ENCODE measurements at places on chromosomes 16 and 17. TPM values are rescaled to one million over a fixed set of nuclear protein-coding genes. Genes with fewer than 3 reads are reported as not detected.

C16orf89 gene
- total RNA-seq: not detected

GRCh38 chr17:45119964-45120363, 12.4 kb downstream of the PLCD3 start:
- H3K4me1 ChIP-seq: no peaks in the 10 kb centered on the region
- H3K27me3 ChIP-seq: no peaks in the 10 kb centered on the region
- no peak for DNase-seq
- H3K4me3 ChIP-seq: no peak overlapping the region
- no peak overlapping the region for H3K27ac ChIP-seq
- no peaks in the 10 kb centered on the region for H3K36me3 ChIP-seq

DNA sequence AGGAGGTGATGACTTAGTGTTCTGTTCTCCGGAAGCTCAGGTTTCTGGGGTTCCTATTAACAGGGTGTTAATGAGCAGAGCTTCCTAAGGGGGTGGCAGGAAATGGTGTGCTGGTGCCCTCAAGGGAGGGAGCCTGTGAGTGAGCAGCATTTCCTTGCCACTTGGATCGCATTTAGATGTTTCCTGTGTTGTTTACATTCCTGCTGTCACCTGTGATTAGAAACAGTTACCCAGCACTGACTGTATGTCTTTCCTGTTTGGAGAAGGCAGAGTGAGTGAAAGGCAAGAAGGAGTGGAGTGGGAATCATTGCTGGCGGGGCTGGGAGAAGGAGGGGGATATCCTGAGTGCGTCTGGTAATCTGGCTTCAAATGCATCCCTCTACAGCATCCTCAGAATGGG, 214.6 kb downstream of the CCDC182 start:
- DNase-seq: no peak
- no peaks in the 10 kb centered on the region for H3K27me3 ChIP-seq
- H3K27ac ChIP-seq: no peak overlapping the region
- H3K4me3 ChIP-seq: no peak overlapping the region
- H3K4me1 ChIP-seq: peaks cover 24% of the 10 kb centered on the region
- H3K36me3 ChIP-seq: peaks cover 2% of the 10 kb centered on the region

DNA sequence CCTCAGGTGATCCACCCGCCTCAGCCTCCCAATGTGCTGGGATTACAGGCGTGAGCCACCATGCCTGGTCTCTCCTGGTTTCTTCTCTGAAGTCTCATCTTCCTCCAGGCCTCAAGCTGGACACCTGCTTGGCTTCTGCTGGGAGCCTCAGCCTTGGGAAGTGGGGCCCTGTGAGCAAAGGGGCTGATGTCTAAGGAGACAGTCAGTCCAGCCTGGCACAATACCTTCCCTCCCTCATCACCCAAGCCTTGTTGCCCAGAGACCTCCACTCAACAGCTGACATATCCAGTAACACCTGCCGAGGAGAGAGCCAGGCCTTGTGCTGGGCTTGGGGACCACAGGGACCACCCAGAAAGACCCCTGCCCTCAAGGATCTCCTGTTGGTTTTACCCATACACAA, 251.6 kb downstream of the GSG1L start:
- no peak overlapping the region for H3K27ac ChIP-seq
- H3K36me3 ChIP-seq: no peaks in the 10 kb centered on the region
- H3K4me3 ChIP-seq: no peak overlapping the region
- no peaks in the 10 kb centered on the region for H3K27me3 ChIP-seq
- H3K4me1 ChIP-seq: no peaks in the 10 kb centered on the region

DNA sequence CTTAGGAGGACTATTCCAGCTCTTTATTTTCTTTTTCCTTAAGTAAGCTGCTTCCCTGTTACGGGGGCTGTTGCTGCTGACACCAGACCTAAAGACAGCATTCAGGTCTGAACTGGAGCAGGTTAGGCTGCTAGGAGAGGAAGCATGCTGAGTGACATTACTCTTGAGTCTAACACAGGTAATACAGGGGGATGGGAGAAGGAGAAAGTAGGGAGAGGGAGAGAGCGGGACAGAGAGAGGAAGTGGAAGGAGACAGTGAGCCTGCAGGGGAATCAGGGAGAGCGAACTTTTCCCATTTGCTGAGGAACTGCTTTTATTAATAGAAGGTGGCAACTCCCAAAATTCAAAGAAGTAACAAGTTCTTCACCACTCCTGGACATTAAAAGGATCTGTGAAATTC, 130.9 kb downstream of the PARN start:
- H3K4me1 ChIP-seq: no peaks in the 10 kb centered on the region
- H3K36me3 ChIP-seq: no peaks in the 10 kb centered on the region

DNA sequence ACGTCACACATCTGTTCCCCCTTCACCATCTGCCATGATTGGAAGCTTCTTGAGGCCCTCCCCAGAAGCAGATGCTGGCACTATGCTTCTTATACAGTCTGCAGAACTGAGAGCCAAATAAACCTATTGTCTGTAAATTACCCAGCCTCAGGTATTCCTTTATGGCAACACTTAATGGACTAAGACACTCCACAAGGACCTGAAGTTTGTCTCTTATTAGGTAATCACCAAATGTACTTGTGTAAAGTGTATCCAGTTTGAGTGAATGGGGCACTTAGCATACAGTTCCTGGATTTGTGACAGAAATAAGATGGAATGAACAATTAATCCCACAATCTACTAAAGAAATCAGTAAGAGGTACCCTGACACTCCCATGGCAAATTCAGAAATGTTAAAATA, 105.3 kb downstream of the SLC39A11 start:
- H3K36me3 ChIP-seq: no peaks in the 10 kb centered on the region
- no peak for DNase-seq
- H3K4me1 ChIP-seq: peaks cover 4% of the 10 kb centered on the region

TAOK2 gene
- 50.8 TPM for total RNA-seq

CRYBA1 gene
- total RNA-seq: not detected

DNA sequence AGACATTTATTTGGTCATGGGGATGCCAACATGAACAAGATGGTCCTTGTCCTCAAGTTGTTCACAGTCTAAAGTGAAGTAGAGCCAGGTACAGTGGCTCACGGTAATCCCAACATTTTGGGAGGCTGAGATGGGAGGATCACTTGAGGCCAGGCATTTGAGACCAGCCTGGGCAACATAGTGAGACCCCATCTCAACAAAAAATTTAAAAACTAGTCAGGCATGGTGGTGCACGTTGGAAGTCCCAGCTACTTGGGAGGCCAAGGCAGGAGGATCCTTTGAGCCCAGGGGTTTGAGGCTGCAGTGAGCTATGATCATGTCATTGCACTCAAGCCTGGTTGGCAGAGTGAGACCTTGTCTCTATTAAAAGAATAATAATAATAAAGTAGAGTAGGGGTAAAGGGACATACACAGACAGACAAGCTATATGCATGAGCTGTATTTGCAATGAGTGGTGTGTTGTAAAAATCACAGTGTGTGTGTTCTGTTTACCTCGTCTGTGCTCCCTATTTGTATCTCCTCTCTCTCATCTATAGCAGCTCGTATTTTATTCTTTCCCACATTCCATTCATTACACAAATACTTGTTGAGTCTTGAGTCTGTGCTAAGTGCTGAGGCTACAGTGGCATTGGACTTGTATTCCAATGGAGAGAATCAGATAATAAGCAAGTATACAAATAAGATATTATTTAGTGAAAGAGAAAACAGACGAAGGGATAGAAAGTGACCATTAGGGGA, 73.9 kb upstream of the DHX40 start:
- no peaks in the 10 kb centered on the region for H3K36me3 ChIP-seq
- no peak overlapping the region for H3K27ac ChIP-seq
- DNase-seq: no peak
- H3K4me3 ChIP-seq: no peak overlapping the region
- no peaks in the 10 kb centered on the region for H3K4me1 ChIP-seq

DNA sequence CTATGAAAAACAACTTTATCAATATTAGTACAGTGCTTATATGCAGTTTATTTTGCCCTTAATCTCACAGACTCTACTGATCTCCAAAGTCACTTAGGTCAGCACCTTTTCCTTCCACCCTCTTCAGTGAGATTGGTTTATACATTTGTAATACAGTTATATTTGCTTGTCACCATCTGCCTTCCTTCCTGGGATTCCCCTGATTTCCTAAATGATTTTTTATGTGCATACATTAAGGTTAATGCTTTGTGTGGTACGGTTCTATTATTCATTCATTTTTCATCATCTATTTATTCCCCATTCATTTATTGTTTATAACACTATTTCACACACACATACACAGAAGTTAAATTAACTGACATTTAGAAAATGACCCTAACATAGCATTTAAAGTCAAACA, 419.8 kb upstream of the CDH11 start:
- no peaks in the 10 kb centered on the region for H3K4me1 ChIP-seq
- no peak overlapping the region for H3K4me3 ChIP-seq
- H3K27me3 ChIP-seq: no peaks in the 10 kb centered on the region
- H3K27ac ChIP-seq: no peak overlapping the region

GRCh38 chr16:31179747-31180459, at the start of gene FUS:
Gene FUS (plus strand): TSS chr16:31180139. CDS start chr16:31180215, 76 bp downstream.
- H3K4me3 ChIP-seq: peak within 1 kb of the TSS; percentile 58
- H3K4me1 ChIP-seq: peaks cover 56% of the 10 kb centered on the region

NCOR1 gene
- total RNA-seq: 229 TPM

- no peaks in the 10 kb centered on the region for H3K4me1 ChIP-seq
- DNase-seq: no peak
- H3K36me3 ChIP-seq: no peaks in the 10 kb centered on the region
- H3K4me3 ChIP-seq: no peak overlapping the region
- H3K27ac ChIP-seq: no peak overlapping the region
Measured at GRCh38 chr16:87033541-87034300, 283.5 kb downstream of the C16orf95 start.

GRCh38 chr16:54112451-54113206, 174.0 kb downstream of the IRX3 start:
- H3K27me3 ChIP-seq: no peaks in the 10 kb centered on the region
- H3K4me1 ChIP-seq: no peaks in the 10 kb centered on the region
- DNase-seq: no peak
- peaks cover 15% of the 10 kb centered on the region for H3K36me3 ChIP-seq

CETP gene
- 1.3 TPM for total RNA-seq

CCDC154 gene
- total RNA-seq: 12.4 TPM

DNA sequence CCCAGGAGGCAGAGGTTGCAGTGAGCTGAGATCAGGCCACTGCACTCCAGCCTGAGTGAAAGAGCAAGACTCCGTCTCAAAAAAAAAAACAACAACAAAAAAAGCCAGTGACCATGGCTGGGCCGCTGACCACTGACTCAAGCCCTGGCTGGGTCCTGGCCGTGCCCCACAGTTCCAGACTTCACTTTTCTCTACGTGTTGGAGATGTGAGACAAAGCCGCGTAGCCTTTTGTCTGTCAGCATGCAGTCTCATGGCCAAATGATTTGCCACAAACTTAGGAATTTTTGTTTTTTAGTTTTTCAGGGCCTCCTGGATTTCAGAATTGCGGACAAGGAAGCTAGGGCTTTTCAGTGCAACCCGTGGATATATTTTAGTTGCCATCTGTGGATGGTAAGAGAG, 89.3 kb upstream of the CIBAR2 start:
- no peaks in the 10 kb centered on the region for H3K27me3 ChIP-seq
- DNase-seq: no peak
- no peak overlapping the region for H3K4me3 ChIP-seq
- H3K36me3 ChIP-seq: no peaks in the 10 kb centered on the region

GRCh38 chr17:16910341-16910740, 61.6 kb downstream of the TNFRSF13B start:
- H3K4me3 ChIP-seq: no peak overlapping the region
- no peaks in the 10 kb centered on the region for H3K4me1 ChIP-seq
- peaks cover 6% of the 10 kb centered on the region for H3K27me3 ChIP-seq
- no peaks in the 10 kb centered on the region for H3K36me3 ChIP-seq
- no peak overlapping the region for H3K27ac ChIP-seq
- no peak for DNase-seq

RNF112 gene
- 0.62 TPM for total RNA-seq

GRCh38 chr17:45093444-45094110, 32.5 kb downstream of the NMT1 start:
- H3K4me3 ChIP-seq: no peak overlapping the region
- no peak for DNase-seq
- H3K27ac ChIP-seq: no peak overlapping the region
- H3K27me3 ChIP-seq: no peaks in the 10 kb centered on the region
- peaks cover 8% of the 10 kb centered on the region for H3K36me3 ChIP-seq

HCRT gene
- total RNA-seq: not detected

SRRM2 gene
- 1,470 TPM for total RNA-seq

DNA sequence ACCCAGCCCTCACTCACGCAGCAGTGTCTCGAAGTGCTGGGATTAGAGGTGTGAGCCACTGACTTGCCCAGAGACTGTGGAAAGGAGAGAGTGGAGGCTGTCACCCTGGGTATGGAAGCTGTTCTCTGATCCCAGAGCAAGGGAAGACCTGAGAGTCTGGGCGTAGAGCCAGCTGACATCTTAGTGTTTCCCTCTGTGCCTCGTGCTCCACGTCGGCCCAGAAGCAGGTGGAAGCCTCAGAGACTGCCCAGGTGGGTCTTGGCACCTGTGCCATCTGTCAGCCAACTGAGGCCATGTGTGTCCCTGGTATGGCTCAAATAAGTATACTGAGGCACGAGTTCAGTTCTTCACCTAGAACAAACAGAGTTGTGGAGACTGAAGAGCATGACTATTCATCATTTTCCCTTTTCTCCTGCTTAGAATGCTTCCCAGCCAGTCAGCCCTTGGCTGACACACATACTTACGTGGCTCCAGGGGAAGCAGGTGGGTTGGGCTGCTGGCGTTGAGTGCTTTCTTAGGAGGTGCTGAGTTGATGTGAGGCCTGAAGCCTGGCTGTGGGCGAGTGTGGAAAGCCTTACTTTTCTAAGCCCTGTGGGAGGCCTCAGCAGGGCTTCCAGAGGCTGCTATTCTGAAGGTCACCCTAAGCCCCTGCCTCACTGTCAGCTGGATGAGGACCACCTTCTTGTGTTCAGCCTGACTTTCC, 8.1 kb downstream of the CTRL start:
- no peak overlapping the region for H3K27ac ChIP-seq
- H3K36me3 ChIP-seq: peaks cover 25% of the 10 kb centered on the region

DNA sequence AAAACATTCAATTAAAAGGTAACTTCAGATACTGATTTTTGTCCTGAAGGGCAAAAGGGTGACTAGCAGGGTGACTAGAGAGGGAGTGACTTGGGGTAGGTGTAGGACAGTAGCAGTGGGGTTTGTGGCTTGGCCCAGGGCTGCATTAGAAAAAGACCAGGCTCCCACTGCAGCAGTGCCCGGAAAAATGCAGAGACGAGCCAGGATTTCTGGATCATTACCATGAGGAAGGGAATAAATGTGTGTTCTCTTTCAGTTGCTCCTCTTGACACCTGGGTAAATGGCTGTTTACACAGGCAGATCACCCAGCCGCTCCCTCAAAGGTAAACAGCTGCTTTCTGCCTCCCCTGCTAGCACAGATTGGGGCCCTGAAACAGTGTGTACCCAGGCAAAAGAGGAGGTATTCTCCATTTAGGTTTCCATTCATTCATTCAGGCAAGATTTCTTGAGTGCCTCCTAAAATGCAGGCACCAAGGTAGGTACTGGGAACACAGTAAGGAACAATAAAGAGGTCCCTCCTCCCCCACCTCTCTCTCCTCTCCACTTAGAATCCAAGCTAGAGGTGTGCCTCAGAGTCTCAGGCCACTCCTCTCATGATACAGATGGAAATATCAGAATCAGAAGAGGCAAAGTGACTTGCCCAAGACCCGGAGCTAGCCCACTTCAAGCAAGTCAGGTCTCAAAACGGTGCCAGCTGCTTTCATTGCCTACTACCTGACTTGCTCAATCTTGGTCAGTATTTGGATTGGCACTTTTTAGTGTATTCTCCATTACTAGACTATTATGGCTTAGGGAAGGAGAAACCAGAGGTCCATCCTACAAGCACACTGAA, 15.2 kb upstream of the TOX3 start:
- no peak for DNase-seq
- H3K27me3 ChIP-seq: no peaks in the 10 kb centered on the region
- H3K27ac ChIP-seq: no peak overlapping the region
- H3K36me3 ChIP-seq: no peaks in the 10 kb centered on the region

- H3K27me3 ChIP-seq: no peaks in the 10 kb centered on the region
- peaks cover 1% of the 10 kb centered on the region for H3K36me3 ChIP-seq
- no peak overlapping the region for H3K4me3 ChIP-seq
Measured at GRCh38 chr17:37221865-37222264, 153.9 kb upstream of the C17orf78 start.

GNG13 gene
- not detected for total RNA-seq

EVI2B gene
- total RNA-seq: 125 TPM

All from B cell (primary cell).